Stimulated activated CD4-positive, alpha-beta T cell treated with anti-CD3 and anti-CD28 coated beads, Interleukin-2, amount 100 ng/mL, for 48 hours (primary cell): ENCODE measurements at places on chromosomes 13 and 19.

GRCh38 chr13:97268772-97269171, 46.6 kb downstream of the MBNL2 start:
- no peak for DNase-seq

- no peak for DNase-seq
Measured at GRCh38 chr13:47539317-47539716, 461.8 kb downstream of the SUCLA2 start.

- no peak for DNase-seq
Measured at GRCh38 chr13:66265371-66265770, 964.8 kb downstream of the PCDH9 start.

DNA sequence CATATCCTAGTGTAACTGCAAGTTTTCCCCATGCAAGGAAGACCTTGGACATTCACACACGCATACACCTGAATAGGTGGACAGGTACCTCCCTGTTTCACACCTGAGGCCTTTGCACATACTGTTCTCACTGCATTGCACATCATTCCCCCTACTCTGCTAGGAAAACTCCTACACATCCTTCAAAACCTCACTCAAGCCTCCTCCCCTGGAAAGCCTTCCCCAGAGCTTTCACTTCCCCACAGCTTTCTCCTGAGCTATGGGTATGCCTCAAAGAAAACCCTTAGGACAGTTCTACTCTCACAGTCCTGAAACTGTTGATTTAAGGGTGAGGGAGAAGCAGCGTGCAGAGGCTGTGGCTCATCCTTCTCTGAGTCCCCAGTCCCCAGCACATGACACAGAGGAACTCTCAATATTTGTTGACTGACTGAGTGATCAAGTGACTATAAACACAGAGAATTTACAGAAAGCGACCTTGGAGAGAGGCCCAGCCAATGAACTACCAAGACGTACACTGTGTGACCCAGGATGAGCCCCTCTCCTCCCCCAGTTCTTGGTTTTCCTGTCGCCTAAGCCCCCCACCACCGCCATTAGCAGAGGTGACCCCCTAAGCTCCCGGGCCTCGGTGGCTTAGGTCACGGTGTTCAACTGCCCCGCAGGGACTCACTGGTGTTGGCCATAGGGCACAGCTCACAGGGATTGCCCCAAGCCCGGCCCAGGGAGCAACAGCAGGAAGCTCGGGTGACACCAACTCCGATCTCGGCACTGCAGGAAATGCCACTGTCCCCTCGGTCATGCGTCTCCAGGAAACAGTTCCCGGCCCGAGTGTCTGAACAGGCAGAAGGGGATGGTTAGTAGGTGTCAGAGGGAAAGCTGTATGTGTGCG, 40.6 kb downstream of the FBN3 start:
- DNase-seq: no peak

GRCh38 chr13:93227280-93227877, 772 bp downstream of the GPC6 start:
- no peak for DNase-seq

GRCh38 chr13:101115762-101116171, 300.5 kb downstream of the NALCN start:
- DNase-seq: no peak

- no peak for DNase-seq
Measured at GRCh38 chr19:22263121-22263520, 23.1 kb upstream of the ZNF729 start.

GRCh38 chr13:30429235-30429634, 6.9 kb downstream of the UBE2L5 start:
- DNase-seq: no peak

GRCh38 chr19:944663-945241, 18.9 kb downstream of the ARID3A start:
- no peak for DNase-seq

DNA sequence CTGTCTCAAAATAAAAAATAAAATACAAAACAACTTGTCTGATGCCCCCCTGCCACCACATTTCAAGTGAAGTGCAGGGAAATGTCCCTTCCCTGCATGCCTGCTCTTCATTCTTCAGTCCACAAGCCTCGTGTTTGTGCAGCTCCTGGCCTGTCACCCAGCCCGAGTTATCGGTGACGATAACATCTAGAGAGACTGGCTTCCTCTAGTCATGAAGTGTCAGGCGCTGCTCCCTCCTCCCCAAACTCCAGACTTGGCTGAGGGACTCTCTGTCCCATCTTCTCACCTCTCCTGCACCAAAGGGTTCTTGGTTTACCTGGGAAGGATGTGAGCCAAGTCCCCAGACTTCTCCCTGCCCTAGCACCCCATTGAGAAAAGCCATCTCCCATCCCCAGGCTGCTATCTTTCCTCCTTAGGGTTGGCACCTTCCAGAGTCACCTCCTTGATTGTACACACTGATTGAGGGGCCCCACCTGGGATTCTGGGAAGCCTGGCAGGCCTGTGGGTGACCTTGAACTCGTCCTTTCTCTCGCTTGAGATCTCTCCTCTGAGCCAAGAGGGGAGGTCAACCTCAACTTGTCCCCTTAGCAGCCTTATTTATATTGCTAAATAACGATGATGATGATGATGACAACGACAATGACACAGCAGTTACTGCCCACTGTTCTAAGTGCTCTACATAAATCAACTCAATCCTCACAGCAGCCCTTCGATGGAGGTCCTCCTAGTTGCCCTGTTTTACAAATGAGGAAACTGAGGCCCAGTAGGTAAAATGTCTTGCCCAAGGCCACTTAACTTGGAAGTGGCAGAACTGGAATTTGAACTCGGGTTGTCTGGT, 13.1 kb upstream of the PLAUR start:
- no peak for DNase-seq

DNA sequence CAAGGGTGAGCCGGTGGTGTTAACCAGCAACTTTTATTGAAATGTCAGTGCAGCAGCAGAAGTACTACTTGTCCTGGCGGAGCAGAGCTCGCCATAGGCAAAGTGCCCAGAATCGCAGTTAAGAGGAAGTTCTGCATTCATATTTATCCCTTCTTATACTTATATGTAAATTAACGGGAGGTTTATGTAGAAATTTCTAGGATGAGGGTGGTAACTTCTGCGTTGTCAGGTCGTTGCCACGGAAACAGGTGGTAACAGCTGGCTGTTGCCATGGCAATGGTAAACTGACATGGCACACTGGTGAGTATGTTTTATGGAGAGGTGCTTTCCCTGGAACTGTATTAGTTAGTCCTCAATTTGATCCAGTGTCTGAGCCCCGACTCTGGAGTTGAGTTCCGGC, 2494.9 kb upstream of the PCDH20 start:
- DNase-seq: no peak

DNA sequence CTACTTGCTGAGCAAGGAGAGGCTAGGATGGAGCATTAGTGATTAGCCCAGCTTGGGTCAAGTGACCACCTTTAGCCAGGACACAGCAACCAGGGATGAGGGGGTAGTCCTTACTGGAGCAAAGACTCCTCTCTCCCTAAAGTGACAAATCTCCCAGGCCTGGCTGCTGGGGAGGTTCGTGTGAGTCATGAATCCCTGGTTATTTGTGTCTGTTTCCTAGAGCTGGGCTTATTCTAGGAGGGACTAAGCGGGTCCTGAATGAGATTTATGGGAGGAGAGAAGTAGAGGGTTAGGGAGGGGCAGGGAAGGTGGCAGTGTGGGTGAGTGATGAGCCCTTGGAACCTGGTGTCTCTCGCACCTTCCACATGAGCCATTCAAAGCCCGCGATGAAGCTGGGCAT, 487.3 kb downstream of the TSHZ3 start:
- DNase-seq: no peak

GRCh38 chr19:41531438-41532311, 44.3 kb upstream of the CEACAM21 start:
- DNase-seq: peak; percentile 70

GRCh38 chr19:4014541-4015491, 7.3 kb downstream of the PIAS4 start:
- peak; percentile 30 for DNase-seq

- DNase-seq: no peak
Measured at GRCh38 chr13:65497265-65497664, 1732.9 kb downstream of the PCDH9 start.

DNA sequence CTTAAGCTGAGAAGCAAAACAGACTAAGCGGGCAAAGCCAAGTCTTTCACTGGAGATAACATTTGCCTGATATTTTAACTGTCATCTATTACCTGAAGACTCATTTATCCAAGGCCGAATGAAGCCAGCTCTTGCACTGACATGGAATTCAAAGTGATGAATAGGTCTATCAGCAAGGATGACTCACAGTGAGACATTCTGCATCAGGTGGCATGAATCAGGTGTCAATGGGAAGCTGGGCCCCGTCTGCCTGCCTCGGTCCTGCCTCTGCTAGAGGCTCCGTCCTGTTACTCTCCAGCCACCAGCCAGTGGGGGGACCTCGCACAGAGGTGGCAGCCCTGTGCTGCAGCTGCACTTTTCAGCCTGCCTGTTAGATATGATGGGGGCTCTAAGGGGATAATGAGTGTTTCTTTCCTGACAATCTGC, 23.5 kb downstream of the STARD13 start:
- DNase-seq: no peak

- DNase-seq: no peak
Measured at GRCh38 chr19:55473225-55474012, 3.0 kb upstream of the ZNF628 start.

GRCh38 chr13:110648848-110649421, 33.6 kb downstream of the NAXD start:
- DNase-seq: no peak

- no peak for DNase-seq
Measured at GRCh38 chr19:13120031-13120430, 2.0 kb downstream of the NACC1 start.

DNA sequence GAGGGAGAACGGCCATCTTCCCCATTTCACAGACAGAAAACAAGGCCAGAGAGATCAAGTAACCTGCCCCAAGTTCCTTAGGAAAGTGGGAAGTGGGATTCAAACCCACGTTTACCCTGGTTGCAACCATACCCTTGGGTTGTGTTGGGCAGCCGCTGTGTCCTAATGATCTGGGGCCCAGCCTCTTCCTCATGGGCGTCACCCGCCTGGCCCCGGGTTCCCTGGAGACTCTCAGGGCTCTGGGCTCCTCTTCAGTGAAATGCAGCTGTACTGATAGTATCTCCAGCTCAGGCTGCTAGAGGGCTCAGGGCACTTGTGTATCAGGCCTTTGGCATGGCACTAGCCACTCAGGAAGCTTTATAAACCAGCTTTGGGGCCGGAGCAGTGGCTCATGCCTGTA, 9.8 kb downstream of the TMED1 start:
- DNase-seq: no peak

- no peak for DNase-seq
Measured at GRCh38 chr19:38333245-38333644, 2.4 kb upstream of the CATSPERG start.

GRCh38 chr13:26050568-26051230, 1.1 kb downstream of the SHISA2 start:
- DNase-seq: no peak

DNA sequence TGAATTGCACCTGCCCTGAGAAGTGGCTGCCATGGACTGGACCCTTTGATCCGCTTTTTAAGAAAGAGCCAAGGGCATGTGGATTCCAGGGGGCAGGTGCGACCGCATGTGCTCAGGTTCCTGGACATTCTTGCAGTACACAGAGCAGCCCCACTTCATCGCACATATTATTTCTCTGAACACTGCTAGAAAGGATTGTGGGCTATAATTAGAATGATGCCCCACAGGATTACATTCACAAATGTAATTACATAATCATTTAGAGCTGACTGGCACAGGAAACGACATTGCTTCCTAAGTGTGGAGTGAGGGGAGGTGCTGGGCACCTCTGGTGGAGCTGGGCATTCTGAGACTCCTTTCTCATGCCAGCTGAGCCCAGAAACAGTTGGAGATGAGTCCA, 37.5 kb upstream of the VSTM2B start:
- DNase-seq: no peak

DNA sequence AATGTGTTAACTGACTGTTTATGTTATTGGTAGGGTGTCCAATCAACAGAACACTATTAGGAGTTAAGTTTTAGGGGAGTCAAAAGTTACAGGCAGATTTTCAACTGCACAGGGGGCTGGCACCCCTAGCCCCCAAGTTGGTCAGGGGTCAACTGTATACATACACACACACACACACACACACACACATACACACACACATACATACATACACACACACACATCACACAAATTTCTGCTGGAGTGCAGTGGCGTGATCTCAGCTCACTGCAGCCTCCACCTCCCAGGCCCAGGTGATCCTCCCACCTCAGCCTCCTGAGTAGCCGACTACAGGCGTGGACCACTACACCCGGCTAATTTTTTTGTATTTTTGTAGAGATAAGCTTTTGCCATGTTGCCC, 10.2 kb downstream of the LRRC4B start:
- DNase-seq: no peak

GRCh38 chr13:32264407-32264806, 50.8 kb downstream of the ZAR1L start:
- no peak for DNase-seq

- DNase-seq: peak; percentile 85
Measured at GRCh38 chr19:18290302-18291018, 9.0 kb upstream of the JUND start.

- DNase-seq: no peak
Measured at GRCh38 chr13:78476910-78477309, 126.4 kb downstream of the POU4F1 start.

DNA sequence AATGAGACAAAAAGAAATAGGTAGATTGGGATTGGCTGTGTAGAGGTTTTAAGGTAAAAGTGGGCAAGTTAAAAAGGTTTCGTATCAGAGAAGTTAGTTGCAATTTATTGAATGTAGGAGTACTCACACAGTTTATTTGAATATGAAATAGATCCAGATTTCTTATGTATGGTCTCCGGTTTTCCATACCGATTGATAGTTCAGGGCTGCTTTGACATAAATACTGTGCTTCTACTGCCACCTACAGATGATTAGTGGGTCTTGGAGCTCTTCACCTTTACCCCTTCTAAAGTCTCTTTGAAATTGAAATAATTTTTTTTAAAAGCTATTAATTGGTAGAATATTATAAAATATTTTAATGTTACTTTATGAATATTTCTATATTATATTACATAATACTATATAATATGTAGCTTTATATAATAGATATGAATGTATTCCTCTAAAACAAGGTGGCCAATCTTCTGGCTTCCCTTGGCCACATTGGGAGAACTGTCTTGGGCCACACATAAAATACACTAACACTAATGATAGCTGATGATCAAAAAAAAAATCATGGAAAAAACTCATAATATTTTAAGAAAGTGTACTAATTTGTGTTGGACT, 7.7 kb upstream of the GPR18 start:
- DNase-seq: no peak

GRCh38 chr13:23652909-23653726, 82.9 kb downstream of the TNFRSF19 start:
- no peak for DNase-seq

DNA sequence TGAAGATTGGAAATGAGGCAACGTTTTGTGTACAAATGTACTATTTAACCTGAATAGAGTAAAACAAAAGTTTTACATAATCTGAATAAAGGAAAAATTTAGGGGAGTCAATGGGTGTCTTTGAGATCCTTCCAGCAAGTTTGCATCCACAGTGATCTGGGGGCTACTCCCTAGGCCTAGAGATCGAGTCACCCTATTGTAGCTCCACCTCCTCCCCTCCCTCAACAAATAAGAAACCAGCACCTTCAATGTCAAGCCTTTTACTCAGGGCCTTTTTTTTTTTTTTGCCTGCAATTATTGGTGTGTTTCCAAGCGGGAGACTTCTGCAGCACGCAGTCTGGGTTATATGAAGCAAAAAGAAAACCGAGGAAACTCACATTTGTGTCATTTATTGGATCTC, 16.3 kb upstream of the RAP2A start:
- DNase-seq: no peak
